Fibroblast of skin of left biceps (primary cell): ENCODE measurements at places on chromosomes 6 and 20.
A peak's percentile ranks its signal among the peaks of the same experiment; 100 is the strongest.

DNA sequence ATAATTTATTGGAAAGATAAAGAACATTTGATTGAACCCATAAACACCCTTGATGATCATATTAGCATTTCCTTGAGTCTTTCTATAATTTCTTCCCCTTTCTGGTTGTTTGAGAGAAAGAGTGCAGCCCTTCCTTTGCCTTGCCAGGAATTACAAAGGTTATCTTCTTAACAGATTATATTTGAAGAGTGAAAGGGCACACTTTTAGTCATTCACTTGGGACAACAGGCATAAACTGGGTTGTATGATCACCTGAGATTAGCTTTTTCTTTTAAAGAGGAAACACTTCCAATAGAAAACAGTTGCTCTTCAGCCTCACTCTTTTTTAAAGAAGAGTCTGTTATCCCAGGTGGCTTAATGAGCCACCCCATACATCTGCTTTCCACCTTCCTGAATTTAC lies 295.2 kb downstream of the PHF3 start:
- no peak for DNase-seq

GRCh38 chr20:742156-742555 lies 26.1 kb downstream of the SLC52A3 start:
- DNase-seq, result no peak

DNA sequence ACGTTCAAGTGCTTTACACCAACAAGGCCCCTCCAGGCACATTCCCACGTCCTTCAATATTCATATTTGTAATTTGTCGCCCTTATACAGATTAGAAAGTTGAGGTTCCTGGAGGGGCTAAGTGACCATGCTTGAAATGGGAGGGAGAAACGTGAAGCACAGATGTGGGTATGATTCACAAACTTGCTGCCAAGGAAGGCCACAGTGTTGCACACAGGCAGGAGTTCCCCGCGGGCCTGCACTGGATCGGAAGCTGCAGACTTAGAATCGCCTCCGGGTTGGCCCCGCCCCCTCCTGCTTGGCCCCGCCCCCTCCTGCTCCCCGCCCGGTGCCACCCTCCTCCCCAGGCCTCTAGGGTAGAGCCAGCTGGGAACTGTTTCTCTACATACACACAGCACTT lies 58.2 kb upstream of the QKI start:
- DNase-seq, result peak; percentile 53

DNA sequence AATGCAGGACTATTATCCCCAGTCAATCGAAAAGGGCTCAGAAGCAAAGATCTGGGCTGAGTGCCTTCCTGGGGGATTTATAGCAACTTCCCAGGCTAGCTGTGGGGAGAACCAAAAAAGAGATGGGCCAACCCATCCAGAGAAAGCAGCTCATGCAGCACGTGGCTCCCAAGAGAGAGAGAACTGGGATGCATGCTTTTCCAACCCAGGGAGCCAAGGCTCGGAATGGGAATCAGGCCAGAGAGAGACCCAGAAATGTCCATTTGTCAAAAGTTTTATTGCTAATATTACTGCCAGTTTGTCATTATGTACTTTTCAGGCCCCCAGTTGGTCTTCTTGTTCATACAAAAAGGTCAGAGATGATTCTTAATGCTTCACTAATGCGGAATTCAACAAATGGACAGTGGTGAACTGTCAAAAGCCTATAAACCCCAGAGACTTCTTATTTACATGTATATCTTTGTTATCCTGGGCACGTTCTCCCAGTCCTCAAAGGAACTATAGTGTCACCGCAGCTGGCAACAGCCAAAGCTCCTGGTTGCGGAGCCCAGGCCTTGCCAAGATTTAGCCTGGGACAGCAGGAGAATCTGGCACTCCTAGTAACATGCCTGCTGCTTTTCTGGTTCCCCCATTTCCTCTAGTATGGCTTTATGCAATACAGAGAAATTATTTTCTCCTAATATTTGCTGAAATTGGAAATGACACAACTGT lies 139.1 kb upstream of the POU3F2 start:
- no peak for DNase-seq

GRCh38 chr20:1831096-1831495 lies 64.1 kb upstream of the SIRPA start:
- no peak for DNase-seq

GRCh38 chr20:62768551-62769287 lies 27.6 kb upstream of the MRGBP start:
- DNase-seq, result no peak
